Thyroid gland (tissue), 4 donors: ENCODE measurements at places on chromosomes 2 and 18. TPM values are rescaled to one million over a fixed set of nuclear protein-coding genes. Genes with fewer than 3 reads are reported as not detected.

The RTP5 gene
- not detected for total RNA-seq

The EMILIN1 gene
- total RNA-seq: 23.2 TPM

The ZNF385B gene
- 1.3 TPM for total RNA-seq

The CHRND gene
- total RNA-seq: not detected

The TBR1 gene
- 0.11 TPM for total RNA-seq

The C2orf15 gene
- total RNA-seq: 2.6 TPM

The ZSWIM2 gene
- not detected for total RNA-seq

The DAW1 gene
- total RNA-seq: not detected

The NT5C1B gene
- 0.13 TPM for total RNA-seq

GRCh38 chr2:8462280-8462679 lies 219.6 kb upstream of the ID2 start:
- DNase-seq: no peak

- DNase-seq: no peak
Observed at GRCh38 chr2:137302957-137303356, 537.6 kb downstream of the THSD7B start.

- no peak for DNase-seq
Observed at GRCh38 chr2:24824071-24824588, 30.9 kb downstream of the CENPO start.

- DNase-seq: peak; percentile 48
Observed at GRCh38 chr18:25503567-25504081, 151.7 kb upstream of the ZNF521 start.

- no peak for DNase-seq
Observed at GRCh38 chr18:37391698-37392548, 173.7 kb downstream of the CELF4 start.

GRCh38 chr18:34729740-34730355 lies 19.8 kb downstream of the DTNA start:
- DNase-seq: peak; percentile 85

GRCh38 chr2:85390941-85391669 lies 19.1 kb downstream of the CAPG start:
- peak; percentile 69 for DNase-seq

GRCh38 chr18:73791081-73791480 lies 356.6 kb downstream of the FBXO15 start:
- no peak for DNase-seq

- no peak for DNase-seq
Observed at GRCh38 chr2:160667811-160668210, 174.2 kb upstream of the RBMS1 start.

DNA sequence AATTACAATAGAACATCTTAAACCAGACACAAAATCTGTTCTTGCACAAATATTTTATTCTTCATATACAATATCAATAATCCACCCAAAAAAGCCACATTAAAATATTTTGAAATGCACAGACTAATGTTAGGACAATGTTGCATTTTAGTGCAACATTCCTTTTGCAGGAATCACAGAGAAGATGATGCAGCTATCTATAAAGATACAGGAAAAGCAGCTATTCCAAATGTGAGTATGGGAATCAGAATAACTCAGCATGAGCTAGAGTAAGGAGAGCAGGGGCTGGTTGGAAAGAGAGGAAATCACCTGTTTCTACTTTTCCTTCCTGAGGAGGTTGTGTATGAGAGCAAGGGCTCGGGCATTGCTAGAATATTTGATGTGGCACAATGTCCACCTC lies 4.8 kb downstream of the C2orf66 start:
- no peak for DNase-seq

DNA sequence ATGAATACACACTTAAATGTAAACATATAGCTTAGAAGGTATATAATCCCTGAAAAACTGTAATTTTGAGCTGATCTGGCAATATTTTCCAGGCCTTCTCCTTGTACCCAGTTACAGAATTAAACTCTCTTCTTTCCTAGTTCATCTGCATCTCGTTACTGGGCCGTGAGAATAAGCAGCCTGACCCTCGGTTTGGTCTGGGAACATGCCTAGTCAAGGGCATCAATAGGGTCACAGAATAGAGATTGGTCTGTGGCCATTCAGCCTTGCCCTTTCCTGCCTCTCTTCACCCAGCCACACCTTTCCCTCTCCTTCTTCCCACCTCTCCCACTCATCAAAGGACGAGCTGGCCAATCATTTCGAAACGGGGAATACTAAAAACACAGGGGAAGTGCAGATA lies 27.3 kb downstream of the SULT1C2 start:
- no peak for DNase-seq

DNA sequence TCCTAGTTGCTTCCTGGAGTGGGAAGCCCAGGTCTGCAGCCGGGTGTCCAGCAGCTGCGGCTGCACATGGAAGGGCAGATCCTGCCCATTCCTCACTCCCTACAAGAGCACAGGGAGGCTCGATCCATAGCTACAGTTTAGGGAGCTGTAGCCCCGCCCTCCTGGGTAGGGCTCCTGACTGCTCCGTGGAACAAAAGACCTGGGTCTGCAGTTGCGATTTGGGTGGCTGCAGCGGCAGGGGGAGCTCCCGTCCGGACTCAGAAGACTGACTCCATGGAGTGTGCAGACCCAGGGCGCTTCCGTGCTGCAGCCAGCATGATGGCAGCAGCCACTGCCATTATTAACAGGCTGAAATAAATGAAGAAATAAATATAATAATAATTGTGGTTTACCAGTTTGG lies 157.3 kb downstream of the CTNNA2 start:
- DNase-seq: no peak

- no peak for DNase-seq
Observed at GRCh38 chr2:219555956-219556355, 12.1 kb downstream of the TMEM198 start.

GRCh38 chr2:158134655-158135054 lies 33.0 kb downstream of the UPP2 start:
- no peak for DNase-seq

DNA sequence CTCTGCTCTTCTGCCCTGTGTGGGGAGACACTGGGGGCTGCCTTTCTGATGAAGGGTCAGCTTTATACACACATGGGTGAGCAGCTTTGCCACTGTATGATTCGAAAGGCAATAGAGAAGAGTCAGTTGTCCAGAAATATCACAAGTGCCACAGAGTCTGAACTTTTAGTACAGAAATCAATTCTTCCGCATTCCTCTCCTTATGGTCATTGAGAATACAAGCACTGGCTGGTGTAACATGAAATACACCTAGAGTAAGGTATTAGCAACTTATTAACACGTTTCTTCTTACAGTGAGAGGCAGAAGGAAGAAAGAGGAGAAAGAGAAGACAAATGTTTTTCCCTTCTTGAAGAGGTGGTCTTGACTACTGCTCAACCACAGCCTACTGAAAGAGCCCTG lies 579.2 kb downstream of the ZEB2 start:
- DNase-seq: no peak

GRCh38 chr18:54020966-54021365 lies 203.5 kb downstream of the MBD2 start:
- no peak for DNase-seq

GRCh38 chr2:191894681-191895147 lies 47.8 kb upstream of the CAVIN2 start:
- DNase-seq: no peak

DNA sequence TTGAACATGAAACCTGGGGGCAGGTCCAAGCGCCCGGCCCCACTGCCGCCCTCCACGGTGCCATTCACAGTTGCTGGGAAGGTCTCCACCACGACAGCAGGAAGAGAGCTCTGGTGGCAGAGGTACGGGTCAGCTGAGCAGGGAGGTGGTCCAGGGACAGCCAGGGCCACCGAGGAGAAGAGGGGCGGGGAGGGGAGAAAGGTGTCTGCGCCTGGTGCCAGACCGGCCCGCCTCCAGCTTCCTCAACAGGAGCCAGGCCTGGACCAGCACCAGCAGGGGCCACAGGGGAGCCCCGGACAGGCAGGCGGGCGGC lies 56.2 kb downstream of the BIN1 start:
- DNase-seq: no peak

GRCh38 chr18:35905436-35905835 lies 67.0 kb upstream of the RMP24 start:
- no peak for DNase-seq

DNA sequence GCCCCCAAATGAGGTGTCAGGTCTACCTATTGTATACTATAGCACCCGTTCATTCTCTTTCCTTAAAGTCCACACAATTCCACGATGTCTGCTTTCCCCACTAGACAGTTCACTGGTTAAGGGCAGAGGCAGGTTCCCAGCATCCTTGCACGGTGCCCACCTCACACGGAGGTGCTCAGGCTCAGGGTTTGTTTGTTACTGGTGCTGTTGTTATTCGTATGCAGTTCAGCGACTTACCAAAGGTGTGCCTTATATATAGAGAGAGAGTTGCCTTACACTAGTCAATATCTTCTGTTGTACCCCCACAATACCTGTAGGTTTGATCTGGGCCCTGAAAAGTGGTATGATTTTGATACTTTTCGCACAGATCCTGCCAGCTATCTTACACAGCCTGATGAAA lies 30.6 kb downstream of the SLC3A1 start:
- no peak for DNase-seq

DNA sequence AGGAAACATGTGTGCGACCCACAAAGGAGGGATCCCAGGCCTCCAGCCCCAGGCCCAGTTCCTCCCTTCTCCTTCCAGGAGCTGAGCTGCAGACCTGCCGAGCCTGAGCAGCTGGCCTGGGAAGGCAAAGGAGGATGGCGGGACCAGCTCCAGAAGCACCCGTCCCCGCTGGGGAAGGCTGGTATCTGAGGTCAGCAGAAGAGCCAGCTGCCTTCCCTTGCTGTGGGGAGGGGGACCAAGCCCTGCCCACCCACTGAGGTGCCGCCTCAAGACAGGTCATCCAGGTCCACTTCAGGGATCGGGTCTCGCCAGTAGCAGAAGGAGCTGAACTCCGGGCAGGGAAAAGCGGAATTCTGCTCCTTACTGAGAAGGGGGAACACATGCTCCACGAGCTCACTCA lies 73.2 kb downstream of the EMILIN2 start:
- no peak for DNase-seq

GRCh38 chr2:161233858-161234431 lies 73.7 kb downstream of the TANK start:
- DNase-seq: no peak

DNA sequence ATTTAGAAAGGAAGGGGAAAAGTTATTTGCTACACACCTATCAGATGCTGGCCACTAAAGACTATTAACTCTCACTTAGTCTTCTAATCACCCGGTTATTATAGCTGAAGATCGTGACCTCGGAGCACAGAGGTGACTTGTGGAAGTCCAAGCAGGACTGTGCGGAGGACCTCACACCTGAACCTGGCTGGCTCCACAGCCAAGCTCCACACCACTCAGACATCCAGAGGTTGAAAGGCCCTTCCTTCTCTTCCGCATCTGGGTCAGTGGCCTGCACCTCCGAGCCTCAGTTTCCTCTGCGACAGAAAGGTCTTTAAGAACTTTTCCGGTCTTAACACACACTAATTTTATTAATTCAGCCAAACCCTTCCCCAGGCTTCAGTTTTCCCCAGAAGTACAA lies 57.9 kb downstream of the TNS1 start:
- DNase-seq: no peak

GRCh38 chr2:205752296-205752820 lies 70.1 kb downstream of the NRP2 start:
- no peak for DNase-seq

DNA sequence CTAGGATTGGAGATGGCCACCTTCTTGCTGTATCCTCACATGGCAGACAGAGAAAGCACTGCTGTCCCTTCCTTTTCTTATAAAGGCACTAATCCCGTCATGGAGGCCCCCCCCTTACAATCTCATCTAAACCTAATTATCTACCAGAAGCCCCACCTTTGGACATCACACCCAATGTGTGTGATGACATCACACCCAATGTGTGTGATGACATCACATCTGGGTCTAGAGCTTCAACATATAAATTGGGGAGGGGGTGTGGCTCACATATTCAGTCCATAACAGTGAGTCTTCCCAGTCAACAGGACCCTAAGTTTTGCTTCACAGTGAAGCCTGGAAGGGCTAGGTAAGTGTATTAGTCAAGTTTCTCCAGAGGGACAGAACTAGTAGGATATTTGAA lies 213.1 kb downstream of the NYAP2 start:
- DNase-seq: no peak

DNA sequence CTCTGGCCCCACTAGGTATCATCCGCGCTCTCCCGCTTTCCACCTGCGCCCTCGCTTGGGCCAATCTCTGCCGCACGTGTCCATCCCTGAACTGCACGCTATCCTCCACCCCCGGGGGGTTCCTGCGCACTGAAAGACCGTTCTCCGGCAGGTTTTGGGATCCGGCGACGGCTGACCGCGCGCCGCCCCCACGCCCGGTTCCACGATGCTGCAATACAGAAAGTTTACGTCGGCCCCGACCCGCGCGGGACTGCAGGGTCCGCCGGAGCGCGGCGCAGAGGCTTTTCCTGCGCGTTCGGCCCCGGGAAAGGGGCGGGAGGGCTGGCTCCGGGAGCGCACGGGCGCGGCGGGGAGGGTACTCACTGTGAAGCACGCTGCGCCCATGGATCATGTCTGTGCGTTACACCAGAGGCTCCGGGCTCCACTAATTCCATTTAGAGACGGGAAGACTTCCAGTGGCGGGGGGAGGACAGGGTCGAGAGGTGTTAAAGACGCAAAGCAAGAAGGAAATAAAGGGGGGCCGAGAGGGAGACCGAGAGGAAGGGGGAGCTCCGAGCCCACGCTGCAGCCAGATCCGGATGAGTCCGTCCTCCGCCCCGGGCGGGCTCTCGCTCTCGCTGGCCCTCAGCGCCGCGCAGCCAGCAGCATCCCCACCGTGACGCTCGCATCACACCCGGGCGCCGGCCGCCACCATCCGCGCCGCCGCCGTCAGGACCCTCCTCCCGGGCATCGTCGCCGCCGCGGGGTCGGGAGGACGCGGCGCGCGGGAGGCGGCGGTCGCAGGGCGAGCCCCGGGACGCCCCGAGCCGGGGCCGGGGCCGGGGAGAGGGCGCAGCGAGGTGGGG lies 664 bp downstream of the NETO1 start:
- no peak for DNase-seq
